AG09309 (cell line): ENCODE measurements at places on chromosomes 3 and 15.

- no peak for DNase-seq
Observed at GRCh38 chr3:93855401-93855800, 118.3 kb downstream of the PROS1 start.

DNA sequence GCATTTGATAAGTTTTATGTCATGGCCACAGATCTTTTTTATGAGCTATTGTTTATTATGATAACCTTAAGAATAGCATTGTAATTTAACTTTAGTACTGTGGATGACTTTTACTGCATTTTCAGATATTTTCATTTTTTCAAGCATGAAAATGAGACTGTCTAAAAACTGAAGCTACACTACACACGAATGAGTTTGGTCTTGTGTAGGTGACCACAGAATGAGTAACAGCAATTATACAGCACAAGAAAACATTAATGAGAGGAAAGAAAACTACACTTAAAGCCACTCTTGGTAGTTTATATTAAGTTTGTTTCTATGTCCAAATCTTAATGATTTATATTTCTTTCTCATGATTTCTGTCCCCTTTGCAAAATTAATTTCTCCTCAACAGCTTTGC lies 809.2 kb downstream of the NAALADL2 start:
- DNase-seq, result no peak

GRCh38 chr3:2727610-2728318 lies 382.4 kb downstream of the IL5RA start:
- no peak for DNase-seq

DNA sequence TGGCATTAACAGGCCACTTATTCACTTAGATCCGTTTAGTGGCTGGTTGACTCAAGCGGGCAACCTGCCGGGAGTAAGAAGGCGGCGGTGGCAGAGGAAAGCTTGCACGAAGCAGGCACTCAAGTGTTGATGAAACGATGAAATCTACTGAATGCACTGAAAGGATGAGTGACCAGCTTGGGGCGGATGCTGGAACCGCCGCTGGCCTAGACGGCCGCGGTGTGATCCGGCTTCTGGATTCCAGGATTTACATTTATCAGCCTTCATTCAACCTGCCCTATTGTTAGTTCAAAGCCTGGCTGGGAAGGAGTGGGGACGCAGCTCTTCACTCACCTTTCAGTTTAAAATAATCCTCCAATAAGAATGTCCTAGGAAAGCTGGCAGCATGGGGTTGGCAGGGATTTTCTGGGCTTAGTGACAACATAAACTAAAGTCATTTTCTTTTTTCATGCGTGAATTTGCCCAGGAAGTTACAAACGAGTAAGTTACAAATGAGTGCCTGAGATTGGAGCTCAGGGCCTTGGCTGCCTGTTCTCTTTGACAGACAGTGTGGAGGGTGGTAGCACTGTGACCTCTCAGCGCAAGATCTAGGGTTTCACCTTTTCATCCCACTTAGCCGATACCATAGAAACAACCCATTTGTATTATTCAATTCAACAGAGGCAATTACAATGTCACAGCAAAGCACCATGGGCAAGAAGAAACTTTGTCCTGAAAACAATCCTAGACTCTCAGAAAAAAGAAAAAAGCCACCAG lies 1.1 kb upstream of the PLCH1 start:
- no peak for DNase-seq

DNA sequence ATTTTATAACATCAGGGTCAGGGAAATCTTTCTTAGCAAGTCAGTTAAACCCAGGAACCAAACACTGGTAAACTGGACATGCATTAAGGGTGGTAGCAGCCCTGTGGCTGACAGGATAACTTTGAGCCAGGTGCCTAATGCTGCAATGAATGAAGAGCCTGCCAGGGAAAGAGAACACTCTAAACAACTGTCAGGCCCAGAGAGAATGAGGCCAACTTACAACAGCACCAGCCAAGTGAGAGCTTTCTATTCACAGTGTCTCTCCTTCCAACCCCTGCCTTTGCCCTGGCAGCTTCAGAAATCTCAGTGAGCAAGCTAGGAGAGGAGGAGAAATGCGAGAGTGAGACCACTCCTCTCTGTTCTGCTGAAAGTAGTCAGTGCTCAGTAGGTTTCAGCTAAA lies 50.4 kb upstream of the ATP2C1 start:
- DNase-seq, result no peak

DNA sequence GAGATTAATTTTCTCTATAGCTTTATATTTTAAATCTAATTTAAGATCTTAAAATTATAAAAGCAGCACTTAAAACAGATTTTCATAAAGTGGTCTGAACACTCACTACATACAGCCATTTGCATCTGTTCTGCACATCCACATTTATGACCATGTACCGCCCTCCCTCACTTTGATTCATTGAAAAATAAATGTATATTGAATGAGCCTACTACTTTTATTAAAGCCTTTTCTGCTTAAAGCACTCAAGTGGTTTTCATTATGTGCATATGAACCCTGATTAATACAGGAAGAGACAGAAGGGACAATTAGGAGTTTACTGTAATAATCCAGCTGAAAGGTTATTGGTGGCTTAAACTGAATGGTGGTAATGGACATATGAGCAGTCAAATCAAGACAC lies 129.4 kb downstream of the DLG1 start:
- DNase-seq, result no peak

- DNase-seq, result no peak
Observed at GRCh38 chr3:65945480-65945879, 93.2 kb downstream of the MAGI1 start.

DNA sequence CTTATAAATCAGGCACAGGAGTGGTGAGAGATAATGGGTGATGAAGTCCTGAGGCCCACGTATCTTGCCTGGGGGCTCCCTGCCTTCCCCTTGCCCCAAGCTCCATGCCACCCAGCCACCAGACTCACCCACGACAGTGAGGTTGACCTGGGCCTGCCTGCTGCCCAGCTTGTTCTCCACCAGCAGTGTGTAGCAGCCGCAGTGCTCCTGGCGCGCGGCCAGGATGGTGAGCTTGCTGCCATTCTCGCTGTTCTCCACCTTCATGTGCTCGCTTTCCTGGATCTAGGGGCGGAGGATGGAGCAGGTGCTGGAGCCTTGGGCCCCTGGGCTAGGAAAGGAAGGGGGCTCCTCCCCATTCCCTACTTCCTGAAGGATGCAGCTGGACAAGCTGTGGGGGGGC lies 79.1 kb upstream of the HACD2 start:
- no peak for DNase-seq

DNA sequence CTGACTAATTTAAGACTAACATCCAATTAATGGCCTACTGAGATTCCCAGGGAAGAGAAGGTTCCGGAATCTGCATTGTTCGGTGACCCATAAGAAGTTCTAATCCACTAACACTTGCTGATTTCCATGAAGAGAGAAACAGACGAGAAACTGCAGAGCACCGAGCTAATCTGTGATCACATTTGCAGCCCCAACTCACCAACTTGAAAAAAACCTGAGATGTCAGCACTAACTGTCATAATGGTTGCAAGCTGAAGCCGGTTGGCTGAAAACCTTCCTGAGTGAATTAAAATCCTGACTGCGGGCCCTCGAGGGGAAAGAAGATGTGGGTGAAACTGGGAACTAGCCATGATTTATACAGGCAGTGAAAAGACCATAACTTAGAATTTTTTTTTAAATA lies 204.8 kb upstream of the IGF1R start:
- DNase-seq, result no peak

GRCh38 chr3:47452453-47453215 lies 23.1 kb downstream of the SCAP start:
- no peak for DNase-seq

GRCh38 chr15:77347197-77347596 lies 72.7 kb downstream of the PEAK1 start:
- no peak for DNase-seq

DNA sequence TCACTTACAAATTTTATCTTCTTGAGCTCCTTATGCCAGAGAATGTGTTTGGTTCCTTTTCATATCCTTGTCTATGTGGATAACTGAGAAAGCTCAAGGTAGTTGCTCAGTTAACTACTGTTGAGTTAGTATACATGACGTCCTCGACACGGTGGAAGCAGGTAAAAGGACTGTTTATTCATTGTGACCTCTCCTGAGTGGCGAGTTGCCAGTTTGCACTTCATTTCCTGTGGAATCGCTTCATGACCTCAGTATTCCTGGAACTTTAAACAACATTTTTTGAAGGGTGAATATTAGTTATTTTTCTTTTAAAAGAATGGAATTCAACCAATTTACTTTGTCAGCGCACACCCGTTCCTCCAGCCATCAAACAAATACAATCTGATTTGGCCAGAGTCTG lies 1.2 kb upstream of the TPRG1 start:
- DNase-seq, result no peak

GRCh38 chr3:88312256-88312655 lies 162.5 kb downstream of the C3orf38 start:
- DNase-seq, result no peak

DNA sequence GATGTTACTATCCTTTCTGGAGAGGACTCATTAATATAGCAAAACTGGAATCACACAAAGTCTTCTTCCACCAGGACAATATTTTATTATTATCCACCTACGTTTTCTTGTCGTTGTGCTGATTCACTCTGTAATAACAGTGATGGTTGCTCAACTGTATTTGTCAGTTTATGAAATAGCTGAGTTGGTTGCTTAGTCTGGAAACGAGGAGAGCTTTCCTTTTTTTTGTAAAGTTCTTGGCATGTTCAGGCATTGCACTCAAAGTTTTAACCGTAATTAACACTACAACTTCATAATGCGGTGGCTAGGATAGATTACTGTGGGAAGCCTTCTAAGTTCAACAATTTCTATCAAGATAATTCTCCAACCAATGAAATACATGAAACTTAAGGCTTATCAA lies 131.2 kb downstream of the RAP2B start:
- peak; percentile 55 for DNase-seq

DNA sequence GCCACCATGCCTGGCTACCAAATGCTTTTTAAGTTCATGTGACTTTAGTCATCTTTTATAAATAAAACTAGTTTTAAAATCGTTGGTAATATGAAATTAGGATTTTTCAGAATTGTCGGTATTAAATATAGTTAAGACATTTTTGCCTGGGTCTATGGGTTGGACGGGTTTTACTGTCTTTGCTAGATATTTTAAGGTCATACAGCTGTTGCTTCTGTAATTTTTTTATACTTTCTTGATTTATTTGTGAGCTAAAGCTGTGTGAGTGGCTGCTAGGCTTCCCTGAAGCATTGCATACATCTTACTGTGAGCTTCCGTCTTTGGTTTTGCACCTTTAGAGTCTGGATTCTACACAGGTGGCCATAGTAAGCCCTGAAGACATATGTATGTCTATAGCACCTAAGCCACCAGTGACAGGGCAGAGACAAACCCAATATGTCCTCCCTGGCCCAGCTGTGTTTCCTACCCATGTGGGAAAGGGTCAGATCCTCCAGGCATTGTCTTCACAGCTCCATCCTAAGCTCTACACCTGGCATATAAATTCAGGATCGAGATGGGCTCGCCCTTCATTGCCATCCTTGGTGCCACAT lies 16.6 kb upstream of the ZNF710 start:
- no peak for DNase-seq

- peak; percentile 53 for DNase-seq
Observed at GRCh38 chr3:172627057-172627809, 83.6 kb downstream of the NCEH1 start.

- DNase-seq, result no peak
Observed at GRCh38 chr3:138401834-138402233, 32.6 kb upstream of the ESYT3 start.

DNA sequence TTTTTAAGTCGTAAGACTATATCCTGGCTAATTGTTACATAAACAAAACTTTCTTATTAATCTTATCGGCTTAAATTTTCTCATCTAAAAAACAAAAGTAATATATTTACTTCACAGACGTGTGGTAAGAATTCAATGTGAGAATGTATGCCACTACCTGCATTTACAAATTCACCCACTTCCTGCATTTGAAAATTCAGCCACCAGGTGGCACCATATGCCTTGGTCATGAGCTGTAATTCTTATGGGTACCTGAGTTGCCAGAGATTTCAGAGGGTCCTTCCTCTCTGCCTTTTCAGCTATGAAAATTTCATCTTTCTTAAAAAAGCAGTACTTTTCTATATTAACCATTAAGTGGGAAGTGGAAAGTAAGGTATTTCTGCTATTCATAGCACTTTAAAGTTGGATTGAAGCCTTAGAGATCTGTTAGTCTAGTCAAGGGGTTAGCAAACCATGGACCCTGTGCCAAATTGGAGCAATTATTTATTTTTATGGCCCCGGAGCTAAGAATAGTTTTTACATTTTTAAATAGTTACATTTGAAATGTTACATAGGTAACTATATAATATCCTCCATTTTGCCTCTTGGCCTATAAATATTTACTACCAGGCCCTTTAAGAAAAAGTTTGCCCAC lies 127.8 kb downstream of the HCN4 start:
- no peak for DNase-seq

- DNase-seq, result no peak
Observed at GRCh38 chr15:70308735-70309434, 211.2 kb upstream of the TLE3 start.
